ENCODE measurements at places on chromosomes 2 and 18. TPM values are rescaled to one million over a fixed set of nuclear protein-coding genes. Genes with fewer than 3 reads are reported as not detected.

Gene HOXD11
- polyA plus RNA-seq, result 61.2 TPM

Gene NOTO
- polyA plus RNA-seq, result not detected

Gene OR6B2
- polyA plus RNA-seq, result not detected

Gene PLB1
- polyA plus RNA-seq, result 0.84 TPM

Gene IMMT
- polyA plus RNA-seq, result 105 TPM

Gene ATP8B1
- polyA plus RNA-seq, result 29.4 TPM

Gene GCKR
- not detected for polyA plus RNA-seq

GRCh38 chr2:42214669-42215068 lies 45.5 kb downstream of the EML4 start:
- no peak for DNase-seq

DNA sequence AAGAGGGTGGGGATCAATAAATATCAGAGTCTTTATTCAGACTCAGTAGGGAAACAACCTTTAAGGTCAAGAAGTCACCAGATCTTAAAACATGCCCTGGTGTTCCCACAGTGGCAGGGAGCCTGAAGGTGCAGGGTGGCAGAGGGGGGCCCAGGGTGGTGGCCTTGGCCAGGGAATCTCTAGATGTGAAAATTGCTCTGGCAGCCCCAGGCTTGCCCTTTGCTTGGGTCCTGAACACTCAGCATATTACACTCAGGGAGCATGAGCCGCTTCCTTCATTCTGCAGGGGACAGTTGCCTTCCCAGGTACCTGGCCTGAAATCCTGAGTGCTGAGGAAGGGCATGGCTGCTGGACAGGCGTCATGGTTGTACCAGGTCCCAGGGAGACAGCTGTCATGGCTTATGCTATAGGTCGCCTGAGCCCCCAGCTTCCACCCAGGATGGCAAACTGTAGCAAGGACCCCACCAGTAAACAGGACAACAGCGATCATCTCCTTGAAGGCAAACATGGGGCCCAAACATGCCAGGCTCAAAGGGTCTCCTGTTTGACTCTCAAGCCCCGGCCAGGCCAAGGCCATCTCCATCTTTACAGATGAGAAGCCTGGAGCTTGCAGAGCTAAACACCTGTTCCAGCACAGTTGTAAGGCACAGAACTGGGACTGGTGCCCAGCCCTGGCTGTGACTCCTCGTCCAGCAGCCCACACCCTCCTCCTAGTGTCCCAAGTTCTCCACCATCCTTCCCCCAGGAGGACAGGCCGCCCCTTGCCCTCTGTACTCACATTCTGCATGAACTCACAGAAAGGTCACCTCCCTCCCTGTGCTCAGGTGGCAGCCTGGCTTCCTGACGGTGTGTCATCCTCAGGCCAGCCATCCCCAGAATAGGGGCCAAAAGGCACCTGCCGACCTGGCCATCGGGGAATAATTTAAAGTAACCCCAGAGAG lies 14.6 kb downstream of the ABCG8 start:
- no peak for DNase-seq

DNA sequence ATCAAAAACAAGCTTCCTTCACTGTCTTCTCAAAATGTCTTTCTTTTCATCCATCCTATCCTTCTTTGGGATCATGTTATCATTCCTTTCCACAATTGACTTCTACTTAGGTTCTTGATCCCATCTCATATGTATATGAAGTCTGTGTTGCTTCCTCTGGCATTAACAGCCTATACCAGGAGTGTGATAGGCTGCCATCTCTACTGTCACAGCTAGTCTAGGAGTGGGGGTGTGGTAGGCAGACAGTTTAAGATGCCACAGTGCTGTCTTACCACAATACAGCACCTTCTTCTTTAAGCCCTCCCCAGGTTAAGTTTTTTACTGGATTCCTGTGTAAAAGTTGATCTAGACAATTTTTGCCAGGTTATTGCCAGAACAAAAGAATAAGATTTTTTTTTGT lies 3.7 kb upstream of the HTR2B start:
- DNase-seq, result no peak

DNA sequence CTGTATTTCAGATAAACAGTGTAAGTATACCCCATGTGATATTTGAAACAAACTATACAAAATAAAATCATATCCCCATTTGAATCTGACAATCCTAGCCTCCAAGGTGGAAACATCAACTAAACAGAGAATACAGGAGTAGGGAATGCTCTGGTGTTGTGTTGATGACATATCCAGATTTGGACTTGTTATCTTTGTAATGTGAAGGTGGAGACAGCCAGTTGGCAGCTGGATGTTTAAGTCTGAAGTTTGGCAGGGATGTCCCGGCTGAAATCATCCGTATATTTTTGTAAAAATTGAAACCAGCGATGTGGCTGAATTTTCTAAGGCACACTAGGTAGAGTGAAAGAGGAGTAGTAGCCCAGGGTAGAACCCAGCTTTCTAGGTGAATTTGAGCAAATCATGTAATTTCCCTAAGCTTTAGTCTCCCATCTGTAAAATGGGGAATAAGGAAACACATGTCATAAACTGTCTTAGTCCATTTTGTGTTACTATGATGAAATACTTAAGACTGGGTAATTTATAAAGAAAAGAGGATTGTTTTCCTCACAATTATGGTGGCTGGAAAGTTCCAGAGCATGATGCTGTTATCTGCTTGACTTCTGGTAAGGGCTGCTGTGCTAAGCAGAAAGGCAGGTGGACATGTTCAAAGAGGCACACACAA lies 246.6 kb upstream of the APCDD1 start:
- DNase-seq, result no peak

DNA sequence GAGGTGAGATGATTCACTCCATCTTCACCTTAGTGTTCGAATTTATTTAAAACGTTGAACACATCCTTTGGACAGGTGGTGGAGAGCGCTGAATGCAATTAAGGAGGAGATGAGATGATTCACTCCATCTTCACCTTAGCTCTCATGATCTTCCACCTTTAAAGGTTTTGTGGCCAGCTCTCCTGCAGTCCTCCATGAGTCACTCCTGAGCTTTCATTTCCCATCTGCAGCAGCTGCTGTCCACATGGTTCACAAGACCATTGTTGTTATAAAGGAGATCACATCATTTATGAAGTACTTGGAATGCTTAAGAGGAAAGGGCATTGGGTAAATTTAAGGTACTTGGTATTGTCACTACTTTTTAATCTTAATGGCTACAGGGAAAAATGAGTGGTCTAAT lies 298.5 kb downstream of the PAX3 start:
- DNase-seq, result no peak

DNA sequence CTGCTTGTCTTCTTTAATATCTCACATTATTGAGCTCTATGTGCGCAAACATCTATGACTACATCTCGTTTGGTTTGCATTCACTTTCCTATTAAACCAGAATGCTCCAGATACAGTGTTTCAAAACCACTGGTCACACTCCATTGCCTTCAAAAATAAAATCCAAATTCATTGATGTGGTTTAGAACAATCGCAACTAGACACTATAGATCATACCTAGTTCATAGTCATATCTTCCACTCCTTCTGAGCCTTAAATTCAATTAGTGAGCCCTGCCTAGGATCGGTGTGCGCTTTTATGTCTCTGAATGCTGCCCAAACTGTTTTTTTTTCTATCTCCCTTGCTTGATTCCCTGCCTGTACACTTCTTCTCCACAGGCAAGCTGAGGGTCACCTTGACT lies 238.5 kb upstream of the RGPD4 start:
- no peak for DNase-seq

- no peak for DNase-seq
Observed at GRCh38 chr18:62525608-62526007, 2.8 kb downstream of the ZCCHC2 start.

DNA sequence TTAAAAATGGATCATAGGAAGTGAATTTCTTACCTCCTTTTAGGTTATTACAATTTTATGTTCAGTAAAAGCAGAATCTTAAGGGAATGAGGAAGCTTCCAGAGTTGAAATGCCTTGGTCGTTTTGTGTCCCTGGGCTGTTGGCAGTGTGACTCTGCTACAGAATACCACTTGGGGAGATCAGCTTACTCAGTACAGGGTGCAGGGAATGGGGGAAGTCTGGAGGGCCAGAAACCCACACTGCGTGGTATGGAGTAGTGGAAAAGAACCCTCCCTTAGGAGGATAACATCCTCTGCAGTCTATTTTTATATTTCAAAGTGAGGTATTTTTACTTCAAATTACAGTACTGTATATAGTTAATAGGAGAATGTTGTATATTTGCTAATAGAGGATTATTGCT lies 51.1 kb downstream of the R3HDM1 start:
- DNase-seq, result no peak

DNA sequence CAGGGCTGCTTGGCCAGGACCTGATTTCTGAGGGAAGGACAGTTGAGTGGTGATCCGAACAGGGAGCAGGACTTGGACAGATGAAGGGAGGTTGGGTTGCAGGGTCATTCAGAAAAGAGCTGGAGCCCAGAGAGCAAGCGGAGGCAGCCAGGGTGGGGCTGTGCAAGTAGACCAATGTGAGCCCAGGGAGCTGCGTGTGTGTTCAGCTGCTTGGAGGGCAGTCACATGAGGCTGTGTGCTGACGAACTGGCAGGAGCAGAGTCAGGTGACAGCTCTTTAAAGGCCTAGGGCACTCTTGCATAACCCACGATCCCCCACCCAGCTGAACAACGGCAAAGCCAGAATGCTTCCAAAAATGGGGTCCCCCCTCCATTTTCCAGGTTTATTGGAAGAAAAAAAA lies 4.6 kb upstream of the MLPH start:
- DNase-seq, result no peak

GRCh38 chr2:70214953-70215549 lies 24.2 kb upstream of the C2orf42 start:
- no peak for DNase-seq

- DNase-seq, result no peak
Observed at GRCh38 chr2:45554742-45555140, 56.3 kb downstream of the SRBD1 start.

- no peak for DNase-seq
Observed at GRCh38 chr2:172287605-172288315, 139.6 kb upstream of the ITGA6 start.

DNA sequence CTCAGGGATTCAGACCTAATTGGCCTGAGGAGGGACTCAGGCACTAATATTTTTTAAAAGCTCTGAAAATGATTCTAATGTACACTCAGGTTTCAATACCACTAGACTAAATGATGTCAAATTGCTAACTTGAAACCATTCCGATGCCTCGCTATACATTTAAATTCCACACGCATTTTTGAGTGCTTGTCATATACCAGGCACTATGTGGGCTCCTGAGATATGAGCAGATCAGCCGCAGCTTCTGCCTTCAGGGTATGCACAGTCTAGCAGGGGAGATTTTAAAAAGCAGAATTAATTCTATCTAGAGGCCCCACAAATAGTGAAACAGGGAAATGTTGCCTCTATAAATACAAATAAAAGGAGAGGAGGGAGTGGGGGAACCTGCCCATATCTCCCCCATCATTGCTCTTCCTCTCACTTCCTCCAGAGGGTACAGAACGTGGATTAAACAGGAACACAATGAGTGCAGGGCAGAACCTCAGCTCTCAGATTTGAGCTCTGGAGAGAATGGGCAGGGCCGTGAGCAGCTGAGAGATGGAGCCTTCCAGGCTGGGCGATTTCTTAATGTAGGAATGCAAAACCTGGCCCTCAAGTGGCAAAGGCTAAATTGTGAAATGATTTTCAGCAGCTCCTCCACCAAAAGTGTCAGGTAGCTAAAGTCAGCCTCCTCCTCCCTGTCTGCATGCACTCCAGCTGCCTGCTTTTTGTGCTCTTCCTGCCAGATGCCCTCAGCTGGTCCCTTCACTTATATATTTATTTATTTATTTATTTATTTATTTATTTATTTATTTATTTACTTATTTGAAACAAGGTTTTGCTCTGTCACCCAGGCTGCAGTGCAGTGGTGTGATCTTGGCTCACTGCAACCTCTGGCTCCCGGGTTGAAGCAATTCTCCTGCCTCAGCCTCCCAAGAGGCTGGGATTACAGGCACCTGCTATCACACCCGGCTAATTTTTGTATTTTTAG lies 24.6 kb upstream of the LBH start:
- no peak for DNase-seq

GRCh38 chr18:26771524-26771923 lies 94.0 kb downstream of the AQP4 start:
- no peak for DNase-seq

DNA sequence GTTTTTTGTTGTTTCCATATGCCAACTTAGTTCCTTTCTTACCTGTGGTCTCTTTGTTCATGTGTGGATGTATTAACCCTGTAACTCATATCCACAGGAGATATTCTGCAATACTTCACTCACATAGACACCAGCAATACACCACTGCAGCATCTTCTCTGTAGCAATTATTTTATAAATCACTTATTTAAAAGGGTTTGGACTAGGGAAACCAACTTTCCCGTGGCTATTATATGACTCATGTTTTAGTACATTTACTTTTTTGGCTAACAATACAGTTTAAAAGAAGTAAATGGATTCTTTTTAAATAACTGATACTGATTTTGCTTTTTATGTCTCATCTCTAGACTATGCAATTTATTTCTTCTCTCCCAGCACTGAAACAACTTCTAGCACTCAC lies 488.9 kb downstream of the MBD2 start:
- no peak for DNase-seq

DNA sequence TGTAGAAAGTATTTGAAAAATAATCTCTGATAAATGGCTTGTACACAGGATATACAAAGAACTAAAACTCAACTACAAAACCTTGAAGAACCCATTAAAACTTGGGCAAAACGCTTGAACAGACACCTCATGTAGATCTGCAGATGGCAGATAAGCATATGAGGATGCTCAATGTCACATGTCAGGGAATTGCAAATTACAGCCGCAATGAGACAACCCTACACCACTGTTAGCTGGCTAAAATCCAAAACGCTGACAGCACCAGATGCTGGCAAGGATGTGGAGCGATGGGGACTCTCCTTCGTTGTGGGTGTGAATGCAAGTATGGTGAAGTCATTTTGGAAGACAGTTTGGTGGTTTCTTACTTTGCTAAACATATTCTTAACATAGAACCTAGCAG lies 53.7 kb downstream of the SNTG2 start:
- no peak for DNase-seq

GRCh38 chr2:150167711-150168110 lies 319.8 kb downstream of the RND3 start:
- no peak for DNase-seq
